ENCODE measurements at places on chromosomes 1 and 21.

- DNase-seq, result no peak
These were observed 516 bp upstream of the NMNAT2 start for GRCh38 chr1:183418696-183419095.

DNA sequence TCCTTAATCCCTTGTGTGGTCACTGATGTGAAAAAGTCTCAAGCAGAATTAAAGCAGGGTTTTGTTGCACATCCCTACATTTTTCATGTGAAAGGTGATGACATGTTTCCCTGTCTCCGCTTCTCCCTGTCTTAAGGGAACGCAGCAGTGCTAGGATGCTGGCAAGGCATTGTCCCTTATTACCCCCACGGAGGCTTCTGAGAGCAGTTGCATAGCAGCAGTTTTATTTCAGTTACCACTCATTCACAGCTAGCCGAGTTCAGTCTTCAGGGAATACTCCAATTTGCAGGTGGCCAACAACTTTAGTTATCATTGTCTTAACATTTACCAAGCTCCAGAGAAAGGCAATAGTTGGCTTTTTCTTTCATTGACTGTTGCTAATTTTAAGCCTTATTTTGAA is 89.1 kb downstream of the CLEC20A start:
- no peak for DNase-seq

DNA sequence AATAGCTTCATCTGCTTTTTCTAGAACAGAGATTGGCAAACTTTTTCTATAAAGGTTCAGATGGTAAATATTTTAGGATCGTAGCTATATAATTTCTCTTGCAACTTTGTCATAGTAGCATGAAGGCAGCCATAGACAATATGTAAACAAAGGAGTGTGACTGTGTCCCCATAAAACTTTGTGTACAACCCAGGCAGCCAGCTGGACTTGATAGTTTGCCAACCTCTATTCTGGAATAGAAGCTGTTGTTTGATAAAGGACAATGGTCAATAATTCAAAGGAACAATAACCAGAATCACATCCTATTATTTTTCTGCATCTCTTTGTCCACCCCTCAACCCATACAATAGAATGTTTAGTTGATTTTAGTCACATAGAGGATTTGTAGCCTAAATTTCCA is 286.7 kb downstream of the LMX1A start:
- DNase-seq, result no peak

GRCh38 chr21:46424039-46424591 is 34.6 kb upstream of the DIP2A start:
- DNase-seq, result no peak

- no peak for DNase-seq
These were observed 115.1 kb downstream of the SPATA6 start for GRCh38 chr1:48356901-48357300.

GRCh38 chr1:246003442-246003730 is 503.7 kb downstream of the SMYD3 start:
- no peak for DNase-seq

GRCh38 chr1:41695118-41695745 is 210.7 kb upstream of the EDN2 start:
- peak; percentile 58 for DNase-seq

DNA sequence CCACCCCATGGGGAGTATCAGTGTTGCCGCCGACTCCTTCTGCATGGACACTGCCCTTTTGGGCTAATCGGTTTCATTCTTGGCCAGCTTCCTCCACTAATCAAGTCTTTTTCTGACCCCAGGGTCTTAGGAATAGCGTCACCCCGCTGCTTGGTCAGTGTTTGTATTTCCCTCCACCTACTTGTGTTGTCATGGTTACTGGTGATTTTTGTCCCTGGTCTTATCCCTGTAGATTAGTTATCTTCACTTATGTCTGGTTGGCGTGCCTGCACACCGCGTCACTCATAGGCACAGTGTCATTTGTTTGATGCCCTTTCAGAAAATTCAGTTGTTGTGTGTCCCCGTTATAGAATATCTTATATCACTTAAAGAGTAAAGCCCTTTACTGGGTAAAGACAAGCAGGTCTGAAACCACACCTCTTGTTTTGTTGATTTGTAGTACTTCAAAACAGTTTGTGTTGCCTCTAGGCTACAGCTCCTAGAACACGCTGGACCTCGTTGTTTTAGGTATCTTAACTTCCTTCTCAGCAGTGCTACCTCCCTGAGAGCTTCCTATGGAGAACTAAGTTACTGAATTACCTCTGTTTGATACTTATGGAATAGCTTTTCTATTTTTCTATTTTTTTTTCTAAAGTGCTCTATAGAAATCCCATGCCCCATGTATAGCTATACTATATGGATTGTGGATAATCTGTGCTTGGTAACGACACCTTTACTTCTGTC is 868 bp downstream of the PPP1R12B start:
- DNase-seq, result peak; percentile 75

DNA sequence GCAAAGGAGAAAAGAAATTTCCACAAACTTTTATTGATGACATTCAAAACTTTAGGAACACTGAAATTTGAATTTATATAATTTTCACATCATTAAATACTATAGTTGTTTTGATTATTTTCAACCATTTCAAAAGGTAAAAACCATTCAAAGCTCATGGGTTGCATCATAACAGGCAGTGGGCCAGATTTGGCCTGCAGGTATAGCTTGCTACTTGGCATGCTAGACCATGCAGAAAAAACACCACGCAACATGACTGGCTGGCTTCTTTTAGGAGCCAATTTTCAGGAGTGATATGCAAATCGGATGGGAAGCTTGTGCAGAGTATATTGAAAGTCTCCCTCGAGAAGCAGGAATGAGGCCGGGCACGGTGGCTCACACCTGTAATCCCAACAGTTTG is 144.8 kb downstream of the GLUL start:
- no peak for DNase-seq

- peak; percentile 24 for DNase-seq
These were observed 56.6 kb downstream of the SMYD2 start for GRCh38 chr1:214337511-214337910.
